Stimulated activated CD4-positive, alpha-beta T cell treated with anti-CD3 and anti-CD28 coated beads, Interleukin-4, amount 100 ng/mL, for 4 hours (primary cell): ENCODE measurements at places on chromosomes 13 and 19.
A peak's percentile ranks its signal among the peaks of the same experiment; 100 is the strongest.

GRCh38 chr13:110953833-110954532, 39.1 kb upstream of the ANKRD10 start:
- DNase-seq = no peak

DNA sequence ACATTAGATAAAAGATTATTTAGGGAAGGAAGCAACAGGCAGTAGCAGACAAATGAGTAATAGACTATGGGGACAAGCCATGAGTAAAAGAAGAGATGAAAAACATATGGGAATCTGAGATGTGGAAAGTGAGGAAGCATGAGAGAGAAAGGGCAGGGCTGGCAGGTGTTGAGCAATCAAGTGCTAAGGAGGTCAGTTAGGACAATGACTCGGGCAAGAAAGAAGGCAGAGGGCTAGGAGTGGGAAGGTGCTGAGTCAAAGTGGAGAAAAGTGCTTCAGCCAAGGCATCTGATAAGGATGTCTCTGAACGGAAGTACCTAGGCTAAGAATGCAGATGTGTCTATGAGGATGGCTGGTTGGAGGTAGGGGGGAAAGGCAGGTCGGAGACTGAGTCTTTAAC, 291.9 kb upstream of the HTR2A start:
- no peak for DNase-seq

DNA sequence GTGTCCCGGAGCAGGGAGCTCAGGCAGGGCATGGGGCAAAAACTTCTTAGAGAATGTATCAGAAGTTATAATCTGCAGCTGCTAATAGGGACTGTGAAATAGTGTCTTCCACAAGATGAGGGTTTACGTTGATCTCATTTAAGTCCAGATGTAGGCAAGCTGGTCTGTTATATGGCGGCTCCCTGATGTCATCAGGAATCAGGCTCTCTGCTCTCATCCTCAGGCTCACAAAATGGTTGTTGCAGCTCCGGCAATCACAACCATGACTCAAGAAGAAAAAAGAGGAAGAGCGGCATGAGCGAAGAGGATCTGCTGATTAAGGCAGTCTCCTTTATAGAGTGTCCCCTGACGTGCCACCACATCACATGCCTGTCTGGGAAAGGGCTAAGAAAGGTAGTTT, 191.3 kb downstream of the KLF5 start:
- no peak for DNase-seq

DNA sequence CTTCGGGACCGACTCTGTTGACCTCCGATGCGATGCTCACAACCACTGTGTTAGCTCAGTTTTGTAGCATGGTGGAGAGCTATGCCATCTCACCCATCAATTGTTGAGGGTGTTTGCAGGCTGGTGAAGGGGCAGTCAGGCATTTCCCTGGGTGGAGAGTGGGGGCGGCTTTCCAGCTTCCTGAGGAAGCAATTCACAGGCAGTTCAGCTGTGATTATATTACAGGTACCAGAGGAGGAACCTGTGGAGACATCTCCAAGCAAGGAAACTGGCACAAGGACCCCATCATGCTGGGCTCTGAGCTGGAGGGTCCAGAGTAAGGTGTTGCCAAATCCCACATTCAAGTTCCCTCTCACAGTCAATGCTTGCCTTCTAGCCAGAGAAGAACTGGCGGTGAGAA, 166.0 kb upstream of the ZNF536 start:
- no peak for DNase-seq

DNA sequence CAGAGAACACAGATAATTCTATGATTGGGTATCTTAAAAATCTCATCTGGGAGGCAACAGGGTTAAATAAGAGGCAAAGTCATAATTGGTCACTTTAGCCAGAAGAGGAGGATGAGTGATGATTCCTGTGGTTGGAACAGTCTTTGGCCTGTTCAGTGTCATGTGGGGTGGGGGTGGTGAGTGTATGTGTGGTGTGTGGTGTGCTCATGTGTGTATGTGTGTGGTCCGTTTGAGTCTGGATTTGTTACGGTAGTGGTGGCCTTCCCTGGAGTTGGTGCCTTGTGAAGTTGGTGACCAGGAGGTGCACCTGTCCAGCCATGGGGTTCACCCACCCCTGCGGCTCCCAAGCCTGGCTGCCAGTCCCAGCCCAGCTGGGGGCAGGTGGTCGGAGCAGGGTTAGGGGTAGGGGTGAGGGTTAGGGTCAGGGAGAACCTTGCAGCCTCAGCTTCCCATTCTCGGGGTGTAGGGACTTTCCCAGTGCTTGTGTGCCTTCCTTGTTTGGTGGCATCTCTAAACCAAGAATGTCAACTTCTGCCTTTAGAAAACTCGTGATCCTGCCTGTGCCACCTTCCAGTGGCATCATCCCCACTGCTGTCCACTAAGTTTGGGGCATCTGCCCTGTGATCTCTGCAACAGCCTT, 97.5 kb downstream of the RAB20 start:
- no peak for DNase-seq

- DNase-seq = no peak
Observed at GRCh38 chr19:16168465-16169081, 4.8 kb downstream of the CIB3 start.

DNA sequence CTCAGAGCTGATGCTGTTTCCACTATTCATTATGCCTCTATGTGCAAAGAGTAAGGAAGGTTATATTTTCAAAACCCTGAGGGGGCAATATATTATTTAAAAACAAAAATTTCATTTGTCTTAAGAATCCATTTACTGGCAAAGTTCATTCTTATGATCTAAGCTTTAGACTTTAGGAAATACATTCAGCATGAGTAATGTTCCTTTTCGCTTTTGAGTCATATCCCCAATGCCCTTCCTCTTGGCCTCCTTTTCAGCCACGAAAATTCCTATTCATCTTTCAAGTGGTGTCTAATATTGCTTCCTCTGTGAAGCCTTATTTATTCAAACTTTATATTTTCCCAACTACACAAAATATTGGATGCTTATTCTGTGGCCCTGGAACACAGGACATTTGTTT, 1317.0 kb downstream of the PCDH9 start:
- DNase-seq = no peak

DNA sequence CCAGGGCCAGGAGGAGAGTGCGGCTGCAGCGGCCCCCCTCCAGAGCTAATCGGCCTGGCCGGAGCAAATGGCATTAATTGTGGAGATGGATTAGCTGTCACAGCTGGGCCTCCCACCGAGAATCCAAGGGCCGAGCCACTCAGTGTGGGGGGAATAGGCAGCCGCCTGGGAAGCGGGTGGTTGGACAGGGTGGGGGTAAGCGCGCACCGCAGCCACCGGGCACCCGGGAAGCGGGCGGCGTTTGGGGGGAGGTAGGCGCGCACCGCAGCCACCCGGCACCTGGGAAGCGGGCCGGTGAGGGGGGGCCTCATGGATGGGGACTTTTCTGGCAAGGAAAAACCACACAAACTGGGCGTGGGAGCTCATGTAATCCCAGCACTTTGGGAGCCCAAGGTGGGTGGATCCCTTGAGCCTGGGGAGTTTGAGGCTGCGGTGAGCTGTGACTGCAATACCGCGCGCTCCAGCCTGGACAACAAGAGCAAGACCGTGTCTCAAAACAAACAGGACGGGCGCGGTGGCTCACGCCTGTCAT, 9.7 kb downstream of the R3HDM4 start:
- no peak for DNase-seq

GRCh38 chr13:29359181-29359580, 236.3 kb downstream of the SLC7A1 start:
- no peak for DNase-seq

- no peak for DNase-seq
Observed at GRCh38 chr19:16335226-16335625, 10.6 kb downstream of the KLF2 start.

DNA sequence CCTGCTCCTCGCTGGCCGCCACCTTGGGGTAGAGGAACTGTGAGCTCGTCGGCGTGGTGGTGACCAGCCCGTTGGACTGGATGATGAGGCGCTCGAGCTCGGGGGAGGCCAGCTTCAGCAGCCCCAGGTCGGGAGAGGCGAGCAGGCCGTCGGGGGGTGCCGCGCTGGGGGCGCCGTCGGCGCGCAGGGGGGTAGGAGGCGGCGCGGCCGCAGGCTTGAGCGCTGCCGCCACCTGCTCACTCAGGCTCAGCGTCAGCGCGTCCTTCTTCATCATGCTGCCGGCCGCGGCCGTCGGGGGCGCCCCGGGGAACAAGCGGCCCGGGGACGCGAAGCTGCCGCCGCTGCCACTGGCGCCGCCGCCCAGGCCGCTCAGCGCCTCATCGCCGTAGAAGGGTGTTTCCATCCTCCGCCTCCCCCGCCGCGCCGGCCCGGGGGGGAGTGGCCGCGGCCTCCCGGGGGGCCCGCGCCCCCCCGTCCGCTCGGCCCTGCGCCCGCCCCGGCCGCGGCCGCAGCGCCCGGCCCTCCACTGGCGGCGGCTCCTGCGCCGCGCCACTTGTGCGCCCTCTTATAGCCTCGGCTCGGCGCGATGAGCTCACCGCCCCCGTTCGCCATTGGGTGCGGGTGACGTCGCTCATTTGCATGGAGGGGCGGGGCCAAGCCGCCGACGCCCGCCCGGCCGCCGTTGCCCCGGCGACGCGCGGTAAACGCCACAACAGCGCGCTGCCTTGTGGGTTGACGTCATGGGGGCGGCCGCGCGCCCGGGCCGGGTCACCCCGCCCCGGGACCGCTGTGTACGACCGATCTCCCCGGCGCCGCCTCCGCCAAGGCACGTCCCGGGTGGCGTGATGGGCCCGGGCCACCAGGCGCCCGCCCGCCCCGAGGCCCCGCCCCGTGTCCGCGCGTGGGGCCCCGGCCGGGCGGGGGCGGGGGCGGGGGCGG, at the start of gene JUND:
Gene JUND (minus strand): TSS at position 541 of the 939 bp plus-strand sequence. CDS start 138 bp downstream, at position 403.
- DNase-seq = peak; percentile 95

DNA sequence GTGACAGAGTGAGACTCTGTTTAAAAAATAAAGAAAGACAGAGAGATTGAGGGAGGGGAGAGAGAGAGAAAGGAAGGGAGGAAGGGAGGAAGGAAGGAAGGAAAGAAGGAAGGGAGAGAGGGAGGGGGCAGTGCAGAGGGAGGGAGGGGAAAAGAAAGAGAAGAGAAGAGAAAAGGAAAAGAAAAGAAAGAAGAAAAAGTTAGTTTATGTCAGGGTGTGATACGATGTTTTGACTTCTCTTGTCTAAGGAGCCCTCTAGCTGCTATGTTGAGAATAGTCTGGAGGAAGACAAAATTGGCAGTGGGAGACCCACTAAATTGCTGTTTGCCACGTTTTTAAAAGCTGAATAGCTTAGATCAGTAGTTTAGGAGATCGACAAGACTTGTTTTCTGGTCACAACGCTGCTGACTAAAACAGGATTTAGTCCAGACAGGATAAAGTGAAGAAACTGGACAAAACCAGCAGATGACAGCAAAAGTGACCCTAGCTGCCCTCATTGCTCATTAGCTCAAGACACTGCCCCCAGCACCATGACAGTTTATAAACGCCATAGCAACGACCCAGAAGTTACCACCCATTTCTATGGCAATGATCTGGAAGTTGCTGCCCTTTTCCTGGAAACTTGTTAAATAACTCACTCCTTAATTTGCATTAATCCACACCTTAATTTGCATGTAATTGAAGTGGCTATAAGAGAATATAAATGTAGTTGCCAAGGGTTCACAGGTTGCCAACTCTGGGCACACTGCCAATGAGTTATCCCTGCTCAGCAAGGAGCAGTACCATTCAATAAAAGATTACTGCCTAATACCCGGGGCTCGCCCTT, 11.1 kb downstream of the TEX101 start:
- DNase-seq = no peak

DNA sequence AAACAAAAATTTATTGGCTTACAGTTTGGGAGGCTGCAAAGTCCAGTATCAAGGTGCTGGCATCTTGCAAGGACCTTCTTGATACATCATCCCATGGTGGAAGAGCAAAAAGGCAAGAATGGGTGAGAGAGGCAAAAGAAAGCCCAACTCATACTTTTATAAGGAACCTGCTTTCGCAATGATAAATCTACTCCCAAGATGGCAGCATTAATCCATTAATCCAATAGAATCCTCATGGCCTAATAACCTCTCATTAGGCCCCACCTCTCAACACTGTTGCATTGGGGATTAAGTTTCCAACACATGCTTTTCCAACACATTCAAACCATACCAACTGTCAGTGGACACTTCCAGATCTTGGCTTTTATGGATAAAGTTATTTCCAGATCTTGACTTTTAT, 48.7 kb upstream of the ZNF507 start:
- DNase-seq = no peak

- DNase-seq = no peak
Observed at GRCh38 chr13:98405107-98405571, 171.8 kb downstream of the STK24 start.

DNA sequence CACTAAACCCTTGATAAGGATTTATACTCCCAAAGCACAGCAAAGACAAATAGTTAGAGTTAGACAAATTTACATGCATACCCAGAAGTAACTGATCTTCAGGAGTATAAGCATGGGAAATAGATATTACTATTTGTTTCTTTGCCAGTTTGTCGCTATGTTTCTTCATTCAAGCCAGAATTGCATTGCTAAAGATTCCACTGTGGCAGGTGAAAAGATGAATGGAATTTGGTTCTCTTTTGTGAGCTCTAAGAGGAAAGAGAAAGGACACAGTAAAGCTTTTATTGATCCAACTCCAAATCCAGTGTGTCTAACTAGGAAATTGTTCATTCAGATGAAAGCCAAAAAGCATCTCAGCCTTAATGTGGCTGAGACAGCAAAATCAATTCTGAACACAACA, 292.3 kb upstream of the SPRY2 start:
- no peak for DNase-seq

- DNase-seq = no peak
Observed at GRCh38 chr13:40793339-40793738, 3.9 kb downstream of the SLC25A15 start.
